Cerebellar nuclear complex (tissue), 1 donor: ENCODE measurements at places on chromosomes 1 and 21.

- DNase-seq, result no peak
Measured at GRCh38 chr1:233459470-233459945, 132.0 kb downstream of the MAP3K21 start.

GRCh38 chr1:11046625-11047365, at the start of gene MASP2:
MASP2 (minus strand) TSS chr1:11047239; CDS start chr1:11047207, 32 bp downstream.
- no peak for DNase-seq

- DNase-seq, result no peak
Measured at GRCh38 chr1:234554698-234555311, 55.2 kb downstream of the IRF2BP2 start.

- DNase-seq, result peak; percentile 51
Measured at GRCh38 chr1:72623299-72623708, 341.0 kb upstream of the NEGR1 start.

DNA sequence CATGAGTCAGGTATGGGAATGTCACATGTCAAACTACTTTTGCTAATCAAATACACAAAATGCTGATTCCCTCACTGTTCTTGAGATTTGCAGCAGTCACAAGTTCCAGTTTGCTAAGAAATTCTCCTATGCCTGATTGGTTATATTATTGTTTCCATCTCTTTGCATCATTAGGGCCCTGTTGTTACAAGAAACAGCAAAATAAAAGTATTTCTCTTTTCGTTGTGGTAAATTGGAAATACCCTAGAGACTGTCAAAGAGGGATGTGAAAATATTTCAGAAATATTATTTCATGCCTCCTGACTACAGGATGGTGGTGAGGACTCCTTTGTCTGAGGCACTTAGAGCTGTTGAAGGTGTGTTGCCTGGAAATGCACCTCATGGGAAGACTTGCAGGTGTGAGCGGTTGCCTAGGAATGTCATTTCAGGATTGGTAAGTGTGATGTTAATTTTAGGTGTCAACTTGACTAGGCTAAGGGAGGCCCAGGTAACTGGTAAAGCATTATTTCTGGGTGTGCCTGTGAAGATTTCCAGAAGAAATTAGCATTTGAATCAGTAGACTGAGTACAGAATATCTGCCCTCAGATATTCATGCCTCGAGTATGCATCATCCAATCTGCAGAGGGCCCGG, 117.4 kb downstream of the ROR1 start:
- no peak for DNase-seq

- DNase-seq, result no peak
Measured at GRCh38 chr1:1069711-1070676, 4.1 kb downstream of the RNF223 start.

DNA sequence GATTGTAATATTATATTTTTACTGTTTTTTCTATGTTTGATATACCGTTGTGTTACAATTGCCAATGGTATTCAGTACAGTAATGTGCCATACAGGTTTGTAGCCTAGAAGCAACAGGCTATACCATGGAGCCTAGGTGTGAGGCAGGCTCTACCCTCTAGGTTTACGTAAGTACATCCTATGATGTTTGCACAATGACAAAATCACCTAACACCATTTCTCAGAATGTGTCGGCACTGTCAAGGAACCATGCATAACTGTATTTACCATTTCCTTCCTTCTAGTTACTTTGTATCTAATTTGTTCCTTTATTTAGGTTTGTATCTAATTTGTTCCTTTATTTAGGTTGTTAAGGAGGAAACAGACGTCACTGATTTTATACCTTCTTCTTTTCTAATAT, 9.9 kb downstream of the NPHP4 start:
- no peak for DNase-seq

- no peak for DNase-seq
Measured at GRCh38 chr1:1768249-1768992, 9.8 kb downstream of the NADK start.

DNA sequence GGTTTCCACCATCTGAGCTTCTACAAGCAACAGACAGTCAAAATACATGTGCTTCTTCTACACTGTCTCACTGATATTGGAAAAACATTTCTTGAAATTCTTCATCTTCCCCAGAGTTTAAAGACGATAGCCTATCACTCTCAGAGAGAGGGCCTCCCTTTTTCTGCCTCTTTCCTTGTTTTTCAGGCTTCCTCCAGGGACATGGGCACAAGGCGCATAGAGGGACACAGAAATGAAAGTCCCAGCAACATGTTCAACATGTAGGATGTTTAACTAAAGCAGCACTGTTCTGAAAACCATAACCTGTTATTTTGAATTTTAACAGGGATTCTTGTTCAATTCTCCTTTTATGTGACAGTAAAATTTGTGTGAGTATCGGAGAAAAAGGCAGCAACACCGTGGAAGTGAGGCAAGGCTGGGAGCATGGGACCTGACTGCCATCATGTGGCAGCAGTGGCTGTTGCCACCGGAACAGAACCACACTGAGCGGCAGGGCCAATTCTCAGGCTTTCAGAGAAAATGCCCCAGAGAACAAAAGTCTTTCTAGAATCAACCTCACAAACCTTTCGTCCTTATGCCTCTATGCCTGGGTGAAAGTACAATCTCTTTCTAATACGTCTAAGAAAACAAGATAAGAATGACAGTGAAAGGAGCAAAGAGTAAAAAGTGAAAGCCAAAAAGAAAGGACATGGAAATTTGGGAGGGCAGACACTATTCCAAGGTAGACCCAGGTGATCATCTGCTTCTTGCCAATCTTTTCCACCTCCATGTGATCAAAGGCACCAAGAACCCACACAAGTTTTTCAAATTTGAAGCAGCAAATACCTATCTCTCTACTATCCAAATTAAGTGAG, 54.5 kb downstream of the PCNX2 start:
- DNase-seq, result no peak

DNA sequence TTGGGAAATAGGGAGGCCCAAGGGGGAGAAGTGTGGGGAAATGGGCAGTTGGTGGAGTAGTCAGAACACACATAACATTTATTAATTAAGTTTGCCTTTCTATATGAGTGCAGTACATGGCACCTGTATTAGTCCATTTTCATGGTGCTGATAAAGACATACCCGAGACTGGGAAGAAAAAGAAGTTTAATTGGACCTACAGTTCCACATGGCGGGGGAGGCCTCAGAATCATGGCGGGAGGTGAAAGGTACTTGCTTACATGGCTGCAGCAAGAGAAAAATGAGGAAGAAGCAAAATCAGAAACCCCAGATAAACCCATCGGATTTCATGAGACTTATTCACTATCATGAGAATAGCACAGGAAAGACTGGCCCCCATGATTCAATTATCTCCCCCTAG, 1.6 kb upstream of the SLC35A3 start:
- DNase-seq, result no peak

GRCh38 chr1:186300056-186300455, 75.0 kb downstream of the TPR start:
- no peak for DNase-seq

GRCh38 chr1:28317014-28317413, 11.8 kb upstream of the MED18 start:
- DNase-seq, result no peak

- no peak for DNase-seq
Measured at GRCh38 chr1:61504305-61504704, 220.6 kb downstream of the TM2D1 start.

DNA sequence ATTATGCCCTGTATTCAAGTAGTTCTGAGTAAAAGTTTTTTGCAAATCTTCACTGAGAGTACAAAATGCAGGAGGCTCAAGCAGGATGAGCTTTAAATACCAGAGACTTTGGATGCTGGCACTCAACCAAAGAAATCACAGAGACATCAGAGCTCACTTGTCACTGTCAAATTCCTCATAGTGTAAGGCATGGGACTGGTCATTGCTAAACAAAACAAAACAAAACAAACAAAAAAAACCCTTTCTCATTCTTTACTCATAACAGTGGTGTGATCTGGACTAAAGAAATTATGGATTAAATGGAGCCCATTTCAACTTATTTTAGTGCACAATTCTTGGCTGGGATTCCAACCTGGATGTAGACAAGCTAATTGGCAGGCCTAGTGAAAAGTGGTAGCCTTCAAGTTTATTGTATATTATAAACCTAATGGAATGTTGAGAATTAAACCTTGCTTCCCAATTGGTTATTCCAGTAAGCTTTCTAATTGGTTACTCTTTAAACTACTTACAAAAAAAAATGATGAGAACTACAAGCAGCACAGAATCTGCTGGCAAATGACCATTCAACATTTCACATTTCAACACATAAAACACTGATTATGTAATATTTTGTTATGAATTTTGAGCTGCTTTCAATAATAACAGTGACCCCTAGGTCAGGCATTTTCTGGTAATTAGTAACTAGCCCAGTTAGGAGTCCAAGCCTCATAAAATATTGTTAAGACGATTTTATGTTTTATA, 30.6 kb upstream of the NEK7 start:
- no peak for DNase-seq
